AG08396 (cell line): ENCODE measurements at places on chromosomes 12 and 14.

- peak; percentile 66 for DNase-seq
Observed at GRCh38 chr14:91418387-91419043, 895 bp upstream of the CCDC88C start.

DNA sequence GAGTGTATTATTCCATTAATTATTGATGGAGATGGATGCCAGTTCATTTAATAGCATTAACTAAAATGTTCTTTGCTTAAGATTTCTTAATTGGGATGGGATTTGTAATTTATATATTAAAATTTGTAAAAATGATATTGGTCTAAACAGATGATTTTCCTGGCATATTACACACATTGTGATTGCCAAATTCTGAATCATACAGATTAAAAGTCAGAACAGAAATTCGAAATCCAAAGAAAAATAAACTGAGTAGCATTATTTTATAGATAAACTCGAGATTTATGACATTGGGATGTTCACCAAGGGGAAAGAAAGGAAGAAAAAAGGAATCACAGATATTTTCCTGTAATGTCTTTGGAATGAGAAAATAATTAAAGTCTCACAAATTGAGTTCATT lies 481.1 kb downstream of the CCER1 start:
- DNase-seq, result no peak

- DNase-seq, result no peak
Observed at GRCh38 chr12:38998887-38999482, 93.6 kb upstream of the CPNE8 start.

DNA sequence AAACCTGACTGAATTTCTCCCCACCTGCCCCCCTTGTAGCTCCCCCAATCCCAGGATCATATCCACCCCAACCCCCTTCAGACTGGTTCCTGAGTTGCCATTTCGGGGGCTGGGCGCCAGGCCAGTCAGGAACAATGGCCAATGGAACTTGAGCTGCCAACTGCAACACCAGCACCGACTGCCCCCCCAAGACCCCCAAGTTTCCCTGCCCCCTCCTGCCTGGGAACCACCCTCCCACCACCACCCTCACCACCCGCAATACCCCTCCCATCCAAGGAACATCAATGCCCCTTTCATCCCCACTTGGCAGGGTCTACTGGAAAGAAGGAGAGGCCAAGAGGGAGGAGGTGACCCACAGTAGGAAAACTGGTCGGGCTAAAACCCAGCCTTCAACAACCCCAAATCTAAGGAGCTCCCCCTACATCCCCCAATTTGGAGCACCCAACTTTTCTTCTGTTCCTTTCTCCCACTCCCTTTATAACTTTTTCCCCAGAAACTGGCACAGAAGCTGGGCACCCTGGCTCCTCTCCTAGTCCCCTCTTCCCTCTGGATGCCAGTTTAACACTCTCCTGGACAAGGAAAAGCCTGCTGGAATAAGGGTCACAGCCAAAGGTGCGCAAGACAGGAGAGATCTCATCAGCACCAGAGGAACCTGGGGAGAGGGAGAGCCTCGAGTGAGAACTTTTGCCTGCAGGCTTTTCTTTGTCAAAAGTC lies 1.6 kb upstream of the NDRG2 start:
- no peak for DNase-seq

DNA sequence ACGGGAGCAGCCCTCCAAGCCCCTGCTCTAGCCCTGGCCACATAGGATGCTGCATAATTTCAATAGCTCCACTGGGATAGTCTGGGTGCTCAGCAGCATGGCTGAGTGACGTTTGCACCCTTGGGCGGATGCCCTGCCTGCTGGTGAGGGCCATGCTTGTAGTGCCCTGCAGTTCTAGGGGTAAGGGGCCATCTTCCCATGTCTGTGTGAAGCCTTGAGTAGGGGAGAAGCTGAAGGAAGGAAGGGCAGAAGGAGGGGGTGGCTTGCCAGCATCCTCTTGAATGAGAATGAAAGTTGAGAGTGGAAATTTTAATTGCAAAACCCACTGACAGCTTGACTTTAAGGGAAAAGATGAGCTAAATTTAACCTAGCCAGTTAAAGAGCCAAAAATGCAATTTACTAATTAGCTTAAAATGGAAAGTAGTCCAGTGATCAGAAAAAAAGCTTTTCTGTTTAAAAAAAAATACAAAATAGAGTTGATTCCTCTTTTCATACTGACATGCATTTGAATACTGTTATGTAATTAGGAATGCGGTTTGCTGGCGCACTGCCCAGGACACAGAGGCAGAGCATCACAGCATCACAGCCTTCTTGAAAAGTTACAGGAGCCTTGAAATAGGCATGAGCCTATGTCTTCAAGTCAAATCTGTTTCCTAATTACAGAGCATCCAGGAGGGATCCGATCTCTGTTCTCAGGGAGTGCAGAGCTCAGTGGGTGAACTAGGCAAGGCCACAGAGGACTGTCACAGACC lies 18.5 kb upstream of the EML1 start:
- no peak for DNase-seq

GRCh38 chr12:93022603-93023340 lies 93.7 kb upstream of the EEA1 start:
- no peak for DNase-seq

- no peak for DNase-seq
Observed at GRCh38 chr14:100728962-100729361, 2.3 kb downstream of the DLK1 start.

- DNase-seq, result no peak
Observed at GRCh38 chr14:69012256-69012953, 33.3 kb upstream of the ACTN1 start.

DNA sequence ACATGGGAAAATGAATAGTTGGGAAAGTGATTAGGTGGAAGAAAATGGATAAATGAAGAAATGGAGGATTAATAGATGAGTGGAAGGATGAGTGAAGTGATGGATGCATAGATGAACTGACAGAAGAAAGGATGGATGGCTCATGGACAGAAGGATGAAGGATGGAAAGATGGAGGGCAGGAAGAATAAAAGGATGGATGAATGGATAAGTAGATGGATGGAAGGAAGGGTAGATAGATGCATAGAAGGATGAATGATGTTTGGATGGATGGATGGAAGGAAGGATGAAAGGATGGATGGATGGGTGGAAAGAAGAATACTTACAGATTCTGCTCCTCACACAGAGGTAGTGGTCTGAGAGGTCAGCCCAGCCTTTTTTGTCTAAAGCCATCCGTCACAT lies 35.8 kb upstream of the CHGA start:
- no peak for DNase-seq

GRCh38 chr12:31009976-31010375 lies 63.7 kb upstream of the DDX11 start:
- no peak for DNase-seq

GRCh38 chr12:49968471-49968870 lies 4.3 kb upstream of the AQP6 start:
- DNase-seq, result no peak

GRCh38 chr12:107634530-107634929 lies 51.1 kb upstream of the PWP1 start:
- DNase-seq, result no peak

- DNase-seq, result no peak
Observed at GRCh38 chr14:65954942-65955341, 531.2 kb upstream of the CCDC196 start.

- DNase-seq, result no peak
Observed at GRCh38 chr12:7872566-7873319, at the start of gene SLC2A14. SLC2A14 (minus strand) TSS chr12:7872915; CDS start chr12:7869880, 3,035 bp downstream.

- no peak for DNase-seq
Observed at GRCh38 chr12:76275511-76276093, 72.6 kb downstream of the BBS10 start.

DNA sequence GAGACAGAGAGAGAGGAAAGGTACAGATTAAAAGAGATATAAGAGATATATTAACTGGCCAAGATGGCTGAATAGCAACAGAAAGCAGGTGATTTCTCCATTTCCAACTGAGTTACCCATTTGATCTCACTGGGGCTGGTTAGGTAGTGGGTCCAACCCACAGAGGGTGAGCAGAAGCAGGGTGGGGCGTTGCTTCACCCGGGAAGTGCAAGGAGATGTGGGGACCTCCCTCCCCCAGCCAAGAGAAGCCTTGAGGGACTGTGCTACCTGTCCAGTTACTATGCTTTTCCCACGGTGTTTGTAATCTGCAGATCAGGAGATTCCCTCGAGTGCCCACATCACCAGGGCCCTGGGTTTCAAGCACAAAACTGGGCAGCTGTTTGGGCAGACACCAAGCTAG lies 131.2 kb downstream of the AKAP6 start:
- DNase-seq, result no peak

DNA sequence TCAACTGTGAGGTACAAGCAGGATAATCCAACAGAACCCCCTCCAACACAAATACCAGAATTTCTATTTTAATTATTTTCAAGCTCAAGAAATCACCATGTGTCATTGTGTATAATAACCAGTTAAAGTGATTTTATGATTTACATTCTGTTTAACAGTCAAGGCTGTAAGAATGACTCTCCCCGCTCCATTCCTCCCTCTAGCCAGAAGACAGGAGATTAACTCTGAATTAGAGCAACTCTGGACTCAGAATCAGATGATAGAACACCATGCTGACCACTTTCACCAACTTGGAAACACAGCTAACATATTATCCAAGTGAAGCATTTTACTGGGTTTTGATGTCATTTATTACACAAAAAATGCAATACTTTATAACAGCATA lies 71.9 kb downstream of the ATP2B1 start:
- no peak for DNase-seq

GRCh38 chr12:34625116-34625515 lies 602.8 kb downstream of the ALG10 start:
- peak; percentile 2 for DNase-seq

- no peak for DNase-seq
Observed at GRCh38 chr12:106281804-106282203, 20.7 kb upstream of the TCP11L2 start.

DNA sequence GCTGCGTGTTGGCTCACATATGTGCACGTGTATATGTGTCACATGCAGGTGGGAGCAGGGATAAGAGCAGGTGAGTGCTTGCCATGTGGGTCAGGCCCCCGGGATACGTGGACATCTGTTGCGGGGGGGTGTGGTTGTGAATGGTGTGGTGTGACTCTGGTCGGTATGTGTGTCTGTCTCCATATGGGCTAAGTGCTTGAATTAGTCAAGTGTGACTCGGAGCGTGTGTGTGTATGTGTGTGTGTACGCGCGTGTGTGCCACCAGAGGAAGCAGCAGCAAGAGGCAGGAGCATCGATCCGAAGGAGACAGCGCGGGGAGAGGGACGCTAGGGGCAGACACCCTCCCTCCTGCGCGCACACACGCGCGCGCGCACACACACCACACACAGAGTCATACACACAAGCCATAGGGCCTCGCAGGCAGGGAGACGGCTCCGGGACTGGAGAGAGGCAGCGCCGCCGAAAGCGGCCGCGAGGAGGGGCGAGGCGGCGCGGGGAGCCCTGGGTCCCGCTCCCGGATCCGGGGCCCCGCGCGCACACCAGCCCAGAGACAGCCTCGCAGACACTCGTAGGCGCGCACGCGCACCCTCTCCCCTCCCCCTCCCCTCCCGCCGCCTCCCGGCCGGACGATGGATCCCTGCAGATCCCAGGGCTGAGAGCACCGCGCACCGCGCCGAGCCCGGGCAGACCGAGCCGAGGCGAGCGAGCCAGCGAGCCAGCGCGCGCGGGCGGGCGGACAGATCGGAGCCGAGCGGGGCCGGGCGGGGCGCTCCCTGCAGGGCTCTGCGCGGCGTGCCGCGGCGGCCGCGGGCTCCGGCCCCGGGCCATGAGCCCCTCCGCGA lies at the start of gene ASIC1:
Gene ASIC1 (plus strand): TSS at position 597 of the 842 bp plus-strand sequence. CDS start 1,171 bp downstream, outside the sequence.
- peak; percentile 88 for DNase-seq

DNA sequence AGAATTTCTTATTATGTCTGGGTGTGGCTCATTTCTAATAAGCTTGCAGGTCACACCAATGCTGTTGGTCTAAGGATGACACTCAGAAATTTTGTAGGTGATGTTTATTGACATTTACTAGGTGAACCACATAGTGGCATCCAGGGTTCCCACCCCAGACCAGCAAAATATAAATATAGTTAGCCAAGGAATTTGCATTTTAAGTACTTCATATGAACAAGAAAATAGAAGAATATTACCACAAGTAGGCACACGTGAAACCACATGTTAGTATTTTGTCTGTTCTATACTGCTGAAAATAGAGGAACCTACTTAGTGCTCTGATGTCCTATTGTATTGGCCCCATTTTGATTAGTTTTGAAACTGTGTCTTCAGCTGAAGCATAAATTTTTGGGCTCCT lies 71.1 kb downstream of the USP15 start:
- DNase-seq, result no peak

GRCh38 chr14:53509276-53510244 lies 356.4 kb upstream of the DDHD1 start:
- DNase-seq, result peak; percentile 51

GRCh38 chr12:101323255-101323654 lies 43.4 kb downstream of the UTP20 start:
- no peak for DNase-seq

- peak; percentile 85 for DNase-seq
Observed at GRCh38 chr12:124389138-124389724, 94.3 kb downstream of the RFLNA start.

DNA sequence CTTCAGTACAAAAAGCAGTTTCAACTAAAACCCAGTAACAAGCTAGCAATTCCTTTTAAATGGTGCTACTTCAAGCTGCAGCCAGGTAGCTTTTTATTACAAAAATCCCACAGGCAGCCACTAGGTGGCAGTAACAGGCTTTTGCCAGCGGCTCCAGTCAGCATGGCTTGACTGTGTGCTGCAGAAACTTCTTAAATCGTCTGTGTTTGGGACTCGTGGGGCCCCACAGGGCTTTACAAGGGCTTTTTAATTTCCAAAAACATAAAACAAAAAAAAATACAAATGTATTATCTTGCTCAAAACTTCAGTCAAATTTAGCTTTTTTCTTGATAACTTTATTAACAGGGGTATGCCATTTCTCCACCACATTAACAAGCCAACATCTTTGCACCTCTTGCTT lies 3.6 kb upstream of the CLEC4E start:
- DNase-seq, result peak; percentile 70

GRCh38 chr12:118274066-118274465 lies 98.6 kb downstream of the TAOK3 start:
- no peak for DNase-seq

GRCh38 chr14:101715210-101716076 lies 46.1 kb upstream of the PPP2R5C start:
- no peak for DNase-seq

- peak; percentile 21 for DNase-seq
Observed at GRCh38 chr12:93518725-93519124, 51.4 kb downstream of the MRPL42 start.

- no peak for DNase-seq
Observed at GRCh38 chr14:101131451-101131916, 228.0 kb upstream of the RTL1 start.

DNA sequence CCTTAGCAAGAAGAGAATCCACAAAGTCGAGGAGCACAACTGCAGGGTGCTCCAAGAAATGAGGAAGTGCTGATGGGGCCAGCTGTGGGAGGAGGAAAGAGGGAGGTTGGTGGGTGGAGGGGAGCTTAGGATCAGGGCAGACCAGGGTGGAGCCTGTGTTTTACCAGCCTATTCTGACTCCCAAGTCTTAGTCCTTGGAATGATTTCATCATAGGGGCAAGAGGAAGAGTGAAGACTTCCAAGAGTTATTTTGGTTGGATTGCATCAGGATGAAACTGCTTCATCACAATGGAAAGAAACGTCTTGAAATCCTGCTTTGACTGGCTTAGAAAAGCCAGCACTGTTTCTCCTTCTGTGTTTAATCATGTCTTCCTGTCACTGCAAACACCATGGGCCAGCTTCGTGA lies 194.0 kb downstream of the DPF3 start:
- DNase-seq, result peak; percentile 67
